H1 (cell line): ENCODE measurements at places on chromosomes 4 and X. TPM values are rescaled to one million over a fixed set of nuclear protein-coding genes. Genes with fewer than 3 reads are reported as not detected.

The NPNT gene
- total RNA-seq = 0.97 and 1.1 TPM in 2 replicates

The MAMLD1 gene
- 0.09 and 0.11 TPM in 2 replicates for total RNA-seq

- no peak for DNase-seq
- no peaks in the 10 kb centered on the region for H3K27me3 ChIP-seq
- H3K36me3 ChIP-seq = peaks cover 13% of the 10 kb centered on the region; the same call in 1 of the 2 replicates
- no peaks in the 10 kb centered on the region; the same call in 1 of the 2 replicates for H3K4me1 ChIP-seq
- no peak overlapping the region for H3K4me3 ChIP-seq
- H3K27ac ChIP-seq = no peak overlapping the region
These were observed 3.3 kb downstream of the PGRMC2 start for GRCh38 chr4:128284317-128284716.

GRCh38 chr4:186743261-186743660 lies 19.6 kb upstream of the FAT1 start:
- H3K4me1 ChIP-seq = no peaks in the 10 kb centered on the region
- H3K4me3 ChIP-seq = no peak overlapping the region
- H3K27ac ChIP-seq = no peak overlapping the region
- H3K36me3 ChIP-seq = no peaks in the 10 kb centered on the region
- no peak for DNase-seq

The HSFX1 gene
- 0.63 TPM in 2 replicates for total RNA-seq

The HERC5 gene
- 20.2 and 20.7 TPM in 2 replicates for total RNA-seq

The AWAT2 gene
- not detected in 2 replicates for total RNA-seq

DNA sequence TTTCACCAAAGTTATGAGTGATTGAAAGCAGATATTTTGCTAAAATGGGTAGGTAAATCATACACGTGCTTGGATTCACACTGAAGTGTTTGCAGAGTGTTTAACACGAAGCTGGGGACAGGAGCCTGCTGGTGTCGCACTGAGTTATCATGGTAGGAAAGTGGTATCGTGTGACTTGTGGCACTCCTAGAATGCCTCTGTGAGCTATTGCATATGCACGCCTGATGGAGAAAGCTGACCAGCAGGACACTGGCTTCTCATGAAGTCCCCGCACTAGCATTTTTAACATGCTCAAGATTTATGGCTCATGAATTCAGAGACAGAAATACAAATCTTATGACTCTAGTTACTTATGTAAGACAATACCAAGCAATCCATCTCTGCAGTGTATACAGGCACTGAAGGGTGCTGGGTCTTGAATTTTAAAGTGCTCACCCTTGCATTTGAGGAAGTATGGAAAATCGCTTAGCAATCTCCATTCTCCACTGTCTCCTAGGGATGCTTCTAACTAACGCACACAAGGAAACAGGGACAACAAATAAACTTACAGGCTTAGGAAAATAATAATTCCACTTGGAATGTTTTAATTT lies 19.8 kb downstream of the VCX3B start:
- H3K4me1 ChIP-seq = no peaks in the 10 kb centered on the region
- DNase-seq = no peak
- no peak overlapping the region for H3K27ac ChIP-seq
- H3K36me3 ChIP-seq = no peaks in the 10 kb centered on the region

DNA sequence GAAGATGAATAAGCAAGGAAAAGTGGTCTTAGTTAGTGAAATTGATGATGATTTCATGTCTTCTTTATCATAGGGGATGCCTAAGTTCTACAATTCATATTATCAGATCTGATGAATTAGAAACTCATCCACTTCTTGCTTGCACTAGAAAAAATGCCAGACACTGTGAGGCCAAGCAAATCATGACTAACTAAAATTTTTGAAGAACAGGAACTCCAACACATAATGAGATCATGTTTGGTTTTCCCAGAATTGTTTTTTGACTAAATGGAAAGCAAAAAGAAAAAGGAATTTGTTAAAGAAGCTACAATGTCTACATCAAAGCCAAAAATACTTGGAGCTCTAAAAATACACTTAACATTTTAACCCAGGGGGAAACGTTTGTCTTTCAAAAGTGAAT lies 120.4 kb downstream of the ARSF start:
- H3K4me1 ChIP-seq = no peaks in the 10 kb centered on the region

GRCh38 chr4:143025081-143025704 lies 159.5 kb upstream of the USP38 start:
- H3K36me3 ChIP-seq = no peaks in the 10 kb centered on the region
- H3K4me1 ChIP-seq = no peaks in the 10 kb centered on the region
- H3K4me3 ChIP-seq = no peak overlapping the region
- no peak for DNase-seq
- H3K27ac ChIP-seq = no peak overlapping the region
- H3K27me3 ChIP-seq = no peaks in the 10 kb centered on the region

The MGARP gene
- 2.5 and 2.8 TPM in 2 replicates for total RNA-seq

DNA sequence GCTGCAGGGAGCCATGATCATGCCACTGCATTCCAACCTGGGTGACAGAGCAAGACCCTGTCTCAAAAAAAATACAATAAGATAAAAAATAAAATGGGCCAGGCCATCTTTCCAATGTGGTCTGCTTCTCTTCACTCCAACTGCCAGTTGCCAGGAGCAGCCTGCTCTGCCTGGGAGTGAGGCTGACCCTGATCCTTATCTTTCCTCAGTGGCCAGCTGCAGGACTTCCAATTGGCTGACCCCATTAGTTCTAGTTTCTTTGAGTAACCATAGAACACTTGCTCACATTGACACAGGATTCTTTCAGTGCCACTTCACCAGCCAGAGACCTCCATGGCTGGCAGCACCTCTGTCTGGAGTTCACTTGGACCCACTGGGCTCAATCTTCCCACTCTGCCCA lies 258.6 kb downstream of the MID1IP1 start:
- DNase-seq = no peak
- H3K4me1 ChIP-seq = no peaks in the 10 kb centered on the region
- H3K27me3 ChIP-seq = no peaks in the 10 kb centered on the region
- H3K27ac ChIP-seq = no peak overlapping the region

- H3K27ac ChIP-seq = no peak overlapping the region
- H3K4me1 ChIP-seq = no peaks in the 10 kb centered on the region
- no peaks in the 10 kb centered on the region for H3K27me3 ChIP-seq
- no peak overlapping the region for H3K4me3 ChIP-seq
- no peak for DNase-seq
These were observed 166.4 kb downstream of the PARM1 start for GRCh38 chr4:75099321-75099720.

The FABP2 gene
- total RNA-seq = not detected in 2 replicates

The CDS1 gene
- total RNA-seq = 13.9 and 15.0 TPM in 2 replicates

The EIF1AX gene
- 173 and 175 TPM in 2 replicates for total RNA-seq

DNA sequence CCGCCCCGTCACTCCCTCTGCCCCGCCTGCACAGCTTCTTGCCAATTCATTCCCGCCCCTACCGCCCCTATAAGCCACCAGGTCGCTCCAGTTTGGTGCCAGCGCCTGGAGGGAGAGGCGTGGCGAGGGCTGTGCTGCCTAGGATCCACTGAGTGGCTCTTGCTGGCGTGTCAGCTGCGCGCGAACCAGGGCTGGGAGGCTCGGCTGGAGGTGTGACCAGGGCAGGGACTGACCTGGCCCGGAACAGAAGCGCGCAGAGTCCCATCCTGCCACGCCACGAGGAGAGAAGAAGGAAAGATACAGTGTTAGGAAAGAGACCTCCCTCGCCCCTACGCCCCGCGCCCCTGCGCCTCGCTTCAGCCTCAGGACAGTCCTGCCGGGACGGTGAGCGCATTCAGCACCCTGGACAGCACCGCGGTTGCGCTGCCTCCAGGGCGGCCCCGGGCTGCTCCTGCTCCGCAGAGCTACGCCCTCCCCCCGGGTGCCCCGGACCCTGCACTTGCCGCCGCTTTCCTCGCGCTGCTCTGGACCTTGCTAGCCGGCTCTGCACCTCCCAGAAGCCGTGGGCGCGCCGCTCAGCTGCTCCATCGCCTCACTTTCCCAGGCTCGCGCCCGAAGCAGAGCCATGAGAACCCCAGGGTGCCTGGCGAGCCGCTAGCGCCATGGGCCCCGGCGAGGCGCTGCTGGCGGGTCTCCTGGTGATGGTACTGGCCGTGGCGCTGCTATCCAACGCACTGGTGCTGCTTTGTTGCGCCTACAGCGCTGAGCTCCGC lies at the start of gene GPR78:
Gene GPR78, plus strand, starts transcription at position 72 of the 773 bp plus-strand sequence. Its CDS starts 591 bp downstream, at position 663.
- peaks cover 16% of the 10 kb centered on the region for H3K27me3 ChIP-seq
- H3K4me1 ChIP-seq = peaks cover 13% of the 10 kb centered on the region
- H3K4me3 ChIP-seq = no peak within 1 kb of the TSS; the same call in 1 of the 2 replicates

The TXK gene
- total RNA-seq = not detected in 2 replicates

The CLCN4 gene
- total RNA-seq = 7.5 and 11.2 TPM in 2 replicates

The ALAS2 gene
- 0.32 and 0.48 TPM in 2 replicates for total RNA-seq

GRCh38 chr4:102663073-102663472 lies 97.7 kb downstream of the MANBA start:
- DNase-seq = no peak
- no peaks in the 10 kb centered on the region for H3K36me3 ChIP-seq
- no peak overlapping the region for H3K4me3 ChIP-seq
- no peaks in the 10 kb centered on the region for H3K27me3 ChIP-seq
- no peaks in the 10 kb centered on the region for H3K4me1 ChIP-seq

DNA sequence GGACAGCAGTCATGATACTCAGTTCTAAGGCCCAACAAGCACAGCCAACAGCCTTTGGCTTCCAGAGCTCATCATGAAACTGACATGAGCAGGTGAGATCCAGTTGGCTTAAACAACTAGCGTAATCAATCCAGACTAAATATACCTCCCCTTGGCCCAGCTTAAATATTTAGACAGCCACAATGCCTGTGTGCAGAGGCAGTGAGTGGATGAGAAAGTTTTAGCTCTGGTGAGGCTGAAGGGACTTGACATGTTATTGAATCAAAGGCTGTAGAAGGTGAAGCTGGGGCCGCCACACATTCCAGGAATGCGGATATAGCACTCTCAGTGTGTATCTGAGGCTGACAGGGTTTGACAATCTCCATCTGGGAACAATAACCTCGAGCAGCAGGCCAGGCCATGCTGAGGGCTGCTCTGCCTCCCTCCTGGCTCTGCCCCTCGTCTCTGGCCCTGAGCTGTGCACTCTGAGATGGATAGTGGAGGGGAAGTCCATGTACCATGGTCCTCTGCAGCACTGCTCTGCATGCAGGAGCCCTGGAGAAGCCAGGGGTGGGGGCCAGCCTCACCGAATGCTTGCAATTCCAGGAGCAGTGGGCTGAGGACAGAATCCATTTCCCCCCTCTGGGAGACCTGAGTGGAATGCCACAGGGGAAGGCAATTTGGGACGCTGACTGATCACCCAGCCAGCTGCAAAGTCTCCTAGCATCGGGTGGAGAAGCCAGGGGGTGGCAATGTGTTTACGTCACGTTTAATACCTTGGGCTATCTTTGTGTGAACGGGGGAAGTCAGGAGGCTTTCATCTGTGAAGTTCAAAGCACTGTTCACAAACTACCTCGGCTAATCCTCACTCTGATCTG lies 37.3 kb upstream of the RASL11B start:
- no peak overlapping the region for H3K27ac ChIP-seq
- no peaks in the 10 kb centered on the region for H3K27me3 ChIP-seq
- no peaks in the 10 kb centered on the region for H3K36me3 ChIP-seq

DNA sequence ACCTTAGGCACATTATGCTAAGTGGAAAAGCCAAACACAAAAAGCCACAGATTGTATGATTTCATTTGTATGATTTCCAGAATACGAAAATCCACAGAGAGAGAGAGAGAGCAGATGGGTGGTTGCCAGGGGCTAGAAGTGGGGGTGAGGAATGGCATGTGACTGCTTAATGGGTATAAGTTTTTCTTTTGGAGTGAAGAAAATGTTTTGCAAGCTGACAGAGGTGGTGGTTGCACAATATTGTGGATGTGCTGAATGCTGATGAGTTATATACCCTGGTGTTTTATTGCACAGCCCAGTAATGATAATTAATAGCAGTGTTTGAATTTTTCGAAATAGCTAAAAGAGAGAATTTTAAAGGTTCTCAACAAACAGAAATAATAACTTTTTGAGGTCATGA lies 386.1 kb upstream of the HS3ST1 start:
- no peaks in the 10 kb centered on the region for H3K4me1 ChIP-seq
- no peaks in the 10 kb centered on the region for H3K36me3 ChIP-seq
- no peaks in the 10 kb centered on the region for H3K27me3 ChIP-seq
- H3K4me3 ChIP-seq = no peak overlapping the region

The TGIF2LX gene
- total RNA-seq = not detected in 2 replicates
